ENCODE measurements at places on chromosomes 16 and 17. TPM values are rescaled to one million over a fixed set of nuclear protein-coding genes. Genes with fewer than 3 reads are reported as not detected.

DNA sequence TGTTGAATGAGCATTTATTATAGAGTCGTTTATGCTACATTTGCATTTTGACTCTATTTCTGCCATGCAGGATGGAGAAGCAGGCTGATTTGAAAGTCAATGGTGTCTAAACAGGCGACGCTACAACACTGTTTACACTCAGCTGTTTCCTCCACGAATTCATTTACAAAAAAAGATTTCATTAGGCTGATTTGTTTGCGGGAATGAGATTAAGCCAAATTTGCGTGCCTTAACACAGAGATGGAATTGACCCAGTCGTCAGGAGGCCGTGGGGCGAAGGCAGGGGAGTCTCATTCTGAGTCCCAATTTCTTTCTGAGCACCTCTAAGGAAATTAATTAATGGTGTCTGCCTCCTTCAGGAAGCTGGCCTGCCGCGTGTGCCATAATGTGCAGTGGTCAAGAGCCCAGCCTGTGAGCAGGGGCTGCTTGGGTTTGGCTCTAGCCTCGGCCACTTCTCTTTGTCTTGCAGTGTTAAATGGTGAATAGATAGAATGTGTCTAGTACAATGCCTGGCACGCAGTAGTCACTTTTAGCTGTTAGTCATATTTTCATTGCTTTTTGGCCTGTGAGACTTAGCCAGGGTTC is 88.6 kb upstream of the NKD1 start:
- DNase-seq: no peak

GRCh38 chr17:67359960-67360791 is 6.2 kb downstream of the PSMD12 start:
- DNase-seq: no peak

GRCh38 chr17:33929181-33929724 is 325.8 kb upstream of the CCL2 start:
- DNase-seq: no peak

DNA sequence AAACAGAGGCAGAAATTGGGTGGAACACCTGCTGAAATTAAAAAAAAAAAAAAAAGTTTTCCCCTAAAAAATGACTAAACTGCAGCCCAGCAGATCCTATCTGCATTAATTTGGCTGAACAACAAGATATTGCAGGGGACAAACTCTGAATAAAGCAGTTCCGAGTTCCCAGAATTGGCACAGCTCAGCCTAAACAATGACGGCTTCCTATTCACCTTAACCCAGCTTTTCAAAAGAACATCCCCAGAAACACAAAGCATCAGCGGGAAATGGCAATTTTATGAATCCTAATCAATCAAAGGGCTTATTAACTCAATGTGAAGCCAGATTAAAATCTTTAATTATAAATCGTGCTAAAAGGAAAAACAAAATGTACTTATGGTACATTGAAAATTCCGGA is 497.8 kb upstream of the ZFHX3 start:
- DNase-seq: no peak

- DNase-seq: no peak
Observed at GRCh38 chr16:7689234-7689633, 356.6 kb downstream of the RBFOX1 start.

DNA sequence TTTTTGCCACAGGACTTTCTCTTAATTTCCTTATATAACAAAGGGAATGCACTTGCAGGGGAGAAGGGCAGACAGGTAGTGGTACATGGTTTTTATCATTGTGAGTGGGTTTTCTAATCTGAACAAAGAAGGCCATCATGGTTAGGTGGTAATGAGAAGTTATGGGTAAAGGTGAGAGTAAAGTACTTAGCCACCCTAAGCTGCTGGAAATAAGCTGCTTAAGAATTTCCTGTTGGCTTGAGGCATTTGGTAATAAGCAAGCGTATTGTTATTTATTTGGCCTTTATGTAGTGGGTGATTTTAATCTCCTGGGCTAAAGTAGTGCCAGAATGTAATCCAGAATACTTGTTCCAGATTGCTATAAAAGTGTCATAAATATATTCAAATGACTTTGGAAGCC is 27.1 kb downstream of the TAC4 start:
- no peak for DNase-seq

DNA sequence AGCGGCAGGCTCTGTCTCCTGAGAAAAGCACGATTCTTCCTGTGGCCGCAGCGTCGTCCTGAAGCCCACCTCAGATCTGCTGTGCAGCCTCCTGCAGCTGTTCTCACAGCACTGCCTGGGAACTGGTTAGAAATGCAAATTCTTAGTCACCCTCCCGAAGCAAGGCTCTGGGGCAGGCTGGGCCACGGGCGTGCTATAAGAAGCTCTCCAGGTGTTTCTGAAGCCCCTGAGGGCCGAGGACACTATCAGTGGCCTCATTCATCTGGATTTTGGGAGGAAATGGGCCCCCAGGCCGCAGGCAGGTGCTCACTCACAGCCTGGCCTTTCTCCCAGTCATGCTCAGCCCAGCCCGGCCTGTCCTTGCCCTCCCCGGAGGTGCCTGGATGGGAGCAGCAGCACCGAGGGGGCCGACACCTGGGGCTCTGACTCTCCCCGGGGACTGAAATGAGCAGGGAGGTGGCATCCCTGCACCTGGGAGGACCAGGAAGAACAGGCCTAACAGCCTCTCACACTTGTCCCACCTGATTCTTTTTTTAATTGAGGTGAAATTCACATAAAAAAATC is 10.4 kb upstream of the NLRC3 start:
- no peak for DNase-seq

DNA sequence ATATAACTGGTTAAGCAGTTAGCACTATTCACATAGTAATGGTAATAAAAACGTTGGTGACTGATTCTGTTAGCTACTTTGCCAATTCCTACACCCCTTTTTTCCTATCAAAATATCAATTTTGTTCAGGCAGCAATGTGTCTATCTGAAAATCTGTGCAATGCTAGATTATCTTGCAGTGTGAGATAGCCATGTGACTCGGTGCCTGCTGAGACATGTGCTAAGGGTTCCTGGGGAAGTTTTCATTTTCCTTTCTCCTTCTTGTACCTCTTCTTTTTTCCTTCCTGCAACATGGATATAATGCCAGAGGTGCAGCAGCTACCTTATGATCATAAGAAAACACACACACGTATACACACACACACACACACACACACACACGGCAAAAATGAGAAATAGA is 100.5 kb upstream of the SHISA6 start:
- DNase-seq: no peak

Gene KRT13
- not detected for total RNA-seq

Gene LUC7L3
- 41.6 TPM for total RNA-seq
